ENCODE measurements at places on chromosomes 16 and 17.

DNA sequence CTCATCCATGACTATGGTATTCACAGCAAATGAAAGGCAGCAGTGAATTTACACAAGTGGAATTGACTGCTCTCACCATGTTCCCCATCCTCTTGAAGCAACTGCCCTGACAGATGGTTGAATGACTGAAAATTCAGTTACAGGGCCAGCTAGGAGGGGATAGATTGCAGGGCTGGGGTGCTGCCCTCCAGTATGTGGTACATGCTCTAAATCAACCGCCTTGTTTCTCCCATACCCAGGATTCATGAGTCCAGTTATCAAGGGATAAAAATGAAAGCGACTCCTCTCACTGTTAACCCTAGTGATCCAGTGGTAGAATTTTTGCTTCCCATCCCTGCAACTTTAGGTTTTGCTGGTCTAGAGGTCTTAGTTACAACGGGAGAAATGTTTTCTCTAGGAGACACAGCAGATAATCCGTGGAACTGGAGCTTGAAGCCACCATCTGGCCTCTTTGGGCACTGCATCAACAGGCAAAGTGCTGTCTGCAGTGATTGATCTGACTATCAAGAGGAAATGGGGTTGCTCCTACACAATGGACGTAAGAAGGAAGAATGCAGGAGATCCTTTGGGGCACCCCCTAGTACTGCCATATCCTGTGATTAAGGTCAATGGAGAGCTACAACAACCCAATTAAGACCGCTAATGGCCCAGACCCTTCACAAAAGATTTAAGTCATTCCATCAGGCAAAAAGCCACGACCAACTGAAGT is 32.0 kb downstream of the SCPEP1 start:
- peak; percentile 27 for DNase-seq

DNA sequence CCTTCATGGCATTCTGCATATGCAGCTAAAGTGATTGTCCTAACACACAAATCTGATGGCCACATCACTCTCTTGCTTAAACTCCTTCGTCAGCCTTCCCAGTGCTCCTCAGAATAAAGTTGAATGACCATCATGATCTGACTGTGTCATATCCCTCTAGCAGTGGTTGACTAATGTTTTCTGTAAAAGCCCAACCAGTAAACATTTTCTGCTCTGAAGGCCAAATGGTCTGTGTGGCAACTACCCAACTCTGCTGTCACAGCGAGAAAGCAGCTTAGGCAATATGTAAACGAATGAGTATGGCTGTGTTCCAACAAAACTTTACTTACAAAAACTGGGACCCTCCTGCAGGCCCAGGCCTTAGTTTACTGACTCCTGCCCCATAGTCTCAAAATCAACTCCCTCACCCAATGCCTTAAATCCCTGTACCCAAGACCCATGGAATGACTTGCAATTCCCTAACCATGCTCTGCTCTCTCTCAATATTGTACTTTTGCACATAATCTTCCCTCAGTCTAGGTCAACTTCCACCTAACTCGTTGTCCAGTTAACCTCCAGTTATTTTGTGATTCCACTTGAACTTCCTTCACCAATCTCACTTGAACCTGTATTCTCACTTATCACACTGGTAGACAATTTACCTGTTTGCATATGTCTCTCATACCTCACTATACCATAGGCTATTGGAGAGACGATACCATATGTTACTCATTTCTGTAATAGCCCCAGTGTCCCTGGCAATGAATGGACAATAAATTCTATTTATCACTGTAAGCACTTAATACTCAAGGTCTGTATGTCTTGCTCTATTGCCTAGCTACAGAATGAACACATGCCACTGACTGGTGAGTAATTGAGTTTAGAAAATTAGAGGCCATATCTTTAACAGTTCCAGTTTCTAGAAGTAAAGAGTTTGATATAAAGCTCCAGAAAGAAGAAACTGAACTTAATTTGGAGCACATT is 29.1 kb downstream of the TMEM100 start:
- no peak for DNase-seq

- no peak for DNase-seq
These were observed 50.7 kb downstream of the PRMT7 start for GRCh38 chr16:68361485-68361884.

DNA sequence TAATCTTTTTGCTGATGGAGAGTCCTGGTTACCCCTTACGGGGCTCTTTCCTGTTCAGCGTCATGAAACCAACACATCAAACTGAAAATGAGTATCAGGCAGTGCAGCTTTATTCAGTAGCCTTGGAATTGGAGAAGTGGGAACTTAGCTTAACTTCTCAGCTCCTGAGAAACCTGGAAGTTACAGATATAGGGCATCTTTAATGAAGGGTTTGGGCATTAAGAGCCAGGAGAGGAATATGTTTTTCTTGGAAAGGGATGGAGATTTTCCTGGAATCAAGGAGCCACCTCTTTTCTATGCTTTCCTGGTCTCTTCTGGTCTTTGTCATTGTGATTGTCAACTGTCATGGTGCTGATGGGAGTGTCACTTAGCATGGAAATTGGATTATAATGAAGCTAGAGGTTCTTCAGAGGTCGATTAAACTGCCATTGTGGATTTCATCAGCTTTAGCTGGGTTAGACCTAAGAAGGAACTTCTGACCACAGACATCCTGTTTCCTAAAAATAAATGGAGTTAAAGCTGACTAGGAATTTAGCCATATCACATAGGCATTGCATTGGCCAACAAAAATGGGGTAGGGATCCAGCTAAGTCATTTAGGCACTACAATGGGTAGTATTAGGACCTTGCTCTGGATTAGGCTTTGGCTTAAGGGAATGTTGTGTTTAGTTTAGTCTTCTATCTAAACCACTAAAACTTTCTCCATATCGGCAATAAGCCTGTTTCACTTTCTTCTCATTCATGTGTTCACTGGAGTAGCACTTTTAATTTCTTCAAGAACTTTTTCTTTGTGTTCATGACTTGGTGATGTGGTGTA is 186.4 kb downstream of the BCAS3 start:
- no peak for DNase-seq

DNA sequence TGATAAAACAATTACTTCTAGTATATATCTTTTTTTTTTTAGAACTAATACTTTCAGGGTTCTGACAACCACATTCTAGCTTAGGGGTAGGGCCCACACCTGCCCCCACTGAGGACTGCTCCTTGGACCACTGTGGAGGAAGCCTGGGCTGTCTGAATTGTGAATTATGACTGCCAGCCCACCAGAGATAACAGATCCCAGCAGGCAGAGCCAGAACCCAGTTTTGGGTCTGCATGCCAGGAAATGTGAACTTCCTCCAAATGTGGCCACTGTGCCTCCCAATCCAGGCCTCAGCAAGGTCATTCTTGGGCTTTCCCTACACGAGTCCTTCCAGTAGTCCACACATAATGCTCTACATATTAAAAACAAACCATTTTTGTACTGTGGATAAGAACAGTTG is 15.9 kb downstream of the VEZF1 start:
- no peak for DNase-seq

DNA sequence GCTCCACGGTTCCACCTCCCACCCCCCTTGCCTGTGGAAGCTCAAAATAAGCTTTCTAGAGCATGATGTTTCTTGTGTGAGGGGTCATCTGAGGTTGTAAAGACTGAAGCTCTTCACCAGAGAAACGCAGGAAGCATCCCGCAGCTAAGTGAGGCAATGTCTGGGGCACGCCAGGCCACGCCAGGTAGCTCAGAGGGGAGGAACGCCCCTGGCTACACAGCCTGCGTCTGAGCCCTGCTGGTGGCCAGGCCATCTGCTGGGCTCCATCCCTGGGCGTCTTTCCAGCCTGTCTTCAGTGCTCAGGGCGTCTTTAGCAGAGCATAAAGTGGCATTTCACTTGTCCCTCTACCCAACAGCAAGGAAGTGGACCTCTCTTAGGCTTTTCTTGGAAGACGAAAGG is 15.2 kb downstream of the SOCS3 start:
- DNase-seq: no peak

DNA sequence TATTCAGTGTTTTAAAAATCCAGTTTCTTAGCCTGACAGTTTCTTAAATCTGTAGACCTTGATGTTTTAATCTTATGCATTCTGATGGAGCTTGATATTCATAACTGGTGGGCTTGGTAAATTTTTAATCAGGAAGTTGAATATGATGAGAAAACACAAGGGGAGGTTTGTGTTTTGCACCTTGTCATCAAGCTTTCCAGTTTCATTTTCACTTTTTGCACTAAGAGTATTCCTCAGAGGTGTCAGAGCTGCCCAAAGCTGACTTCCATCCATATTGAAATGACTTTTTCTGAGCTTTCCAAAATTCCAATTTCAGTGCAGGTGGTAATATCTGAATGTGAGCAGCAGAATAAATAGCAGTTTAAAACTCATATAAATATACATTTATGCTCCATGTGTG is 555.0 kb upstream of the RBFOX1 start:
- DNase-seq: no peak

GRCh38 chr17:38428643-38429371 is 543 bp downstream of the ARHGAP23 start:
- no peak for DNase-seq

DNA sequence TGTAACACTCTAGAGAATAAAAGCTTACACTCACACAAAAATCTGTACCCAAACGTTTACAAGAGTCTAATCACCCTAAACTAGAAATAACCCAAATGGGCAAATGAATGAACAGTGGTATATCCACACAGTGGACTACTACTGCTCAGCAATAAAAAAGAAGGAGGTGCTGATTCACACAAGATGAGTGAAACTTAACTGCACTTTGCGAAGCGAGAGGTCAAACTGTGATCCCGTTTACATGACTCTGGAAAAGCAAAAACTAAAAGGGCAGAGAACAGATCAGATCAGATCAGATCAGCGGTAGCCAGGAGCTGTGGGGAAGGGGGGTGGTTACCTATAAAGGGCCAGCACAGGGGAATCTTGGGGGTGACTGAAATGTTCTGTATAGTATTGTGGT is 113.4 kb downstream of the TRIM37 start:
- DNase-seq: no peak

GRCh38 chr16:83781-84615 is 6.0 kb downstream of the MPG start:
- no peak for DNase-seq

DNA sequence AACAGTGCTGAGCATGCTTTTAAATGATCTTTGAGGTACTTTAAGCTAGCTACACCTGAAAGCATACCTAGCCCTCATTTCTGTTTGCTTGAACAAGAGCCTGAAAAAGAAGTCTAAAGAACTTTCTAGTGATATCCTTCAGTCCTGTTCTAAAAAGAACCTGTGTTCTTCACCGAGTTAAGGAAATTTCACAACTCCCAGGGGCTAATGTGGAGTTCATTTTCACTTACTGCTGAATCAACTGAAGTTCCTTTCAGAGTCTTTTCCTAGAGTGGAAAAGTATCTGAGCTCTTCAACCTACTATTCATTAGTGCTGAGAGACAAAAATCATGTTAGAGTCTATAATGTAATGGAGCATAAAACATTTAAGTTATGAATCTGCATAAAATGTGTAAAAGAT is 66.9 kb downstream of the CHD9 start:
- no peak for DNase-seq

DNA sequence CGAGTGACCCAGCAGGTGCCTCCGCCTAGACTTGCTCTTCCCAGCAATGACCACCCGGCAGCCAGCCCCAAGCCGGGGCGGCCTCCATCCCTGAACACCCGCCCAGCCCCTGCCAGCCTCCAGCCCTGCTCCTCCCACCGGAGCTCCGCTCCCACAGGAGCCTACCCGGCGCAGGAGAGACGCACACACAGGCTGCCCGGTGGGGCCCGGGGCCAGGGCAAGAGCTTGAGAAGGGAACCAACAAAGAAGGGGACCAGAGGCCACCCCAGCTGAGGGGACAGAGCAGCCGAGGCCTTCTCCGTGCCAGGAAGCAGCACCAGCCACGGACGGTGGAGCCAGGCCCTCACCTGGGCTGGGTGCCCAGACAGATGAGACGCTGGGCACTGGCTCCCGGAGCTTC is 13.8 kb downstream of the PKD1 start:
- DNase-seq: no peak

DNA sequence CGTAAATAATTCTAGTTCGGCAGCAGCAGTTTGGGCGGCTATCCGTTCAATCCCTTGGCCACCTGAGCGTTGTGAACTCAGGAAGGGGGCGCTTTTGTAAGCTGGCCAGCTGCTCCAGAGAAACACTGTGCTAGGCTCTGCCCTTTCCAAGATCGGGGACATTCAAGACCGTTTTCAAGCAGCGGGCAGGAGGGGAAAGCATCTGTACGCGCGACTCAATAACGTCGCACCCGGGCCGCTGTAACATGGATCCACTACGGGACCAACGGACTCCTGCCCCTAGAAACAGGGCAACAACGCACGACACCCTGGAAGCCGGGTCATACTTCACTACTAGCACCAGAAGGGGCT is 463 bp downstream of the TOP2A start:
- no peak for DNase-seq

GRCh38 chr17:31400481-31400950 is 9.0 kb downstream of the RAB11FIP4 start:
- DNase-seq: no peak

DNA sequence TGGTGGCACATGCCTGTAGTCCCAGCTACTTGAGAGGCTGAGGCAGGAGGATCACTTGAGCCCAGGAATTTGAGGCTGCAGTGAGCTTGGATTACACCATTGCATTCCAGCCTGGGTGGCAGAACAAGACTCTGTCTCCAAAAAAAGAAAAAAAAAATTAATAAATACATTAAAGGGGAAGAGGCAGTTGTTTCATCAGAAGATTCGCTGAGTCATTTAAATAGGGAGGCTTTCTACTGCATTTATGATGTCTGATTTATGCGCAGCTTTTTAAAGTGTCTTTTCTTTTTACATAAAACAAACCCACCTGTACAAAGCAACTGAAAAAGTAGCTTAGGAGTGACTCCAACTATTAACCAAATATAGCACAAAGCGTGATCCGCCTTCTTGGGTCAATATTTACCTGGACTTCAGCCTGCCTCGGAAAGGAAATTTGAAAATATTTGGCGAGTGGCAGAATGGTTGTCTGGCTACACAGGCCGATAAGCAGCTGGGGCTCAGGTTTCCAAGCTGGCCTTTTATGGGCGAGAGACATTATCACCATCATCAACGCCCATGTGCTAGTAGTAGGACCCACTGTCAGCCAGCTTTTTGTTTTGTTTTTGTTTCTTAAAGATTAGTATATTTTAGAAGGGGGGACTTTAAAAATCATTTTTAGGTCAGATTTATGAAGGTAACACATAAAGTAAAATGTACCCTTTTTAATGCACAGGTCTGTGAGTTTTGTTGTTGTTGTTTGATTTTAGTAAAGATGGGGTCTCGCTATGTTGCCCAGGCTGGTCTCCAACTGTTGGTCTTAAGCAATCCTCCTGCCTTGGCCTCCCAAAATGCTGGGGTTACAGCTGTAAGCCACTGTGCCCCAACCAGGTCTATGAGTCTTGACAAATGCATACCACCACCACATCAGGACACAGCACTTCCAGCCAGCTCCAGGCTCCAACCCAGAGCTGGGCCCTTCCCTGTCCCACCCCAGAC is 42.5 kb upstream of the RASD1 start:
- no peak for DNase-seq

- DNase-seq: no peak
These were observed 87.7 kb downstream of the CDYL2 start for GRCh38 chr16:80716564-80717139.

Data from stimulated activated CD8-positive, alpha-beta memory T cell treated with anti-CD3 and anti-CD28 coated beads, Interleukin-7, amount 100 ng/mL, for 24 hours (primary cell).